GM12892 (cell line): ENCODE measurements at places on chromosomes 16 and 17.

DNA sequence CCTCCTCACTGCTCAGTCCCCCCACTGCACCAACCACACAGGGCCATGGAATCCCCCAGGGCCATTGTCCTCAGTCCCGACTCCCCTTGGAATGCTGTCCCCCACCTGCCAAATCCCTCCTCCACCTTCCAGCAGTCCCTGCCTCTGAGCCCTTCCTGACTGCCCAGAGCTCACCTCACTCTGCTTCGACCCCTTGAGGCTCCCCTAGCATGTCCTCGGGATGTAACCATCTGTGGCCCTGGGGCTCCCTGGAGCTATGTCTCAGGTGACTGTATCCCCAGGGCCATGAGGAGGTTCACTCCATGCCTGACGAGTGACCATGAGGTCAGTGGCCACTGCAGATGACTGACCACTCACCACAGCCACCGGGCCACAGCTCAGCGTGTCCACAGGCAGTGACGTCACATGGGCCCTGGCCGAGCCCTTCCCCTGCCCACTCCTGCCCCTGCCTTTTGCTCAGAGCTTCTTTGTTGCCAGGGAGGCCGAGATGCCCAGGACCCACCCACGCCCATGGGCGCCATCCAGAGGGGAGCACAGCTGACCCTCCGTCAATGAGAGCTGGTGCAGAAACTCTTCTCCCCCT, 7.7 kb upstream of the PIEZO1 start:
- DNase-seq = no peak

DNA sequence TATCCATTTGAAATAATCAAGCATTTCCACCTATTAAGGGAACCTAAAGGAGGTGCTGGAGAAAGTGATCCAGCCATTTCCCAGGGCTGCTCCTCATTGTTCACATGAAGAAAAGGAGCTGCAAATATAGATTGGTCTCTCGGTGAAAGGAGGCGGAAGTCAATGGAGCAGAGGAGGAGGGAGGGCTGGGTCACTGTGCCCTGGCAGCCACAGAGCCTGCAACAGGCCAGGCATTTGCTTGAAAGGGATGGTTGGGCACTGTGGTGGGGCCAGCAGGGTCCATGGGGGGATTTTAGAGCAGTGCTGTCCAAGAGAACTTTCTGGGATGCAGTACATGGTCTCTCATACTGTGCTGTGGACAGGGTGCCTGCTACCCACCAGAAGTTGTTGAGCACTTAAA, 173.2 kb downstream of the CYLD start:
- DNase-seq = no peak

DNA sequence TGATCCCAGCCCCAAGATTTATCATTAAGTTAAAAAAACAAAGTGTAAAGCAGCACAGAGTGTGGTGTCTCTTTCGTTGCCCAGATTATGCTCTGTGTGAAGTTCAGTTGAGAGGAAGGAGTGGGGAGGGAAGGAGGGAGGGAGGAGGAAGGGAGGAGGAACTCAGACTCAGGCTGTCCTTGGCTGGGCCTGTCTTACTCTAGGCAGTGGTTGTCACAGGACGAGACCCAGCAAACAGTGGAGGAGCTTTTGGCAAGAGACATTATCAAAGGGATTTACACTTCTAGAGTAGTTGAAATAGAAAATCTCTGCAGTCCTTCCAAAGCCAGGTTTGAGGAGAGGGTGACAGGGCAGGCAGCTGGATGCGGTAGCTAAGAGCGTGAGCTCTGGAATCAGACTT, 27.8 kb downstream of the KNOP1 start:
- DNase-seq = no peak

DNA sequence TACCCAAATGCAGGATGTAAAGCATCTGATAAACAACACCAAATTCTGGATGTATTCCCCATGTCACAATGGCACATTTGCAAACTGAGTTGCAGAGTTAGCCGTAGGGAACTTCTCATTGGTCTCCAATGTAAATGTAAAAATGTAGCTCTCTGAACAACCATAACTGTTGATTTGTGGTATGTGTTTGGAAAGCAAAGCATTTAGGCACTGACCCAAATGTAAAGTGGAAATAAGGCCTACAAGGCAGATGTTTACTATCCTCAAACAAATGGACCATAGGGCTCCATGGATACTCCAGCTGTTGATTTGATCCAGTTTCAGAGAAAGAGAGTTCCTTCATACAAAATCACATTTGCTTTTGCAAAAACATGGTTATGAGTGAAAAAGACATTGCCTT, 223.0 kb upstream of the ELAC2 start:
- no peak for DNase-seq
